ENCODE measurements at places on chromosomes 3 and 15. TPM values are rescaled to one million over a fixed set of nuclear protein-coding genes. Genes with fewer than 3 reads are reported as not detected.

- no peak for DNase-seq
Measured at GRCh38 chr3:128188326-128188725, 35.0 kb downstream of the EEFSEC start.

DNA sequence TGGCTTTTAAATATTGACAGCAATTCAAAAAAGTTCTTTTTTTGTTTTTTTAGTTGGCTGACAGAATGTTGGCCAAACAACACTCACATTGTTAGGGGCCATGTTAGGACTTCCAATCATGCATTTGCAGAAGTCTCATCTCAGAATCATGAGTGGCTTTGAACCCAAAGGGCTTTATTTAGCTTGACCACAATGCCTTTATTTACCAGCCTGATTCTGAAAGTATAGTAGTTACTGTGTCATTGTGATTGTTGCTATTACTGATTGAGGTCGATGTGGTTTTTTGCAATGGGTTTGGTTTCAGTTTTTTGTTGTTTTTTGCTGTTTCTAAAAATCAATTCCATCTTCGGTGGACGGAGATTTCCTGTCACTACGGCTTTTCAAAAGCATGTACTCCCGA is 7.2 kb downstream of the GLDN start:
- DNase-seq: no peak

- no peak for DNase-seq
Measured at GRCh38 chr3:114506591-114507300, 212.9 kb downstream of the TIGIT start.

C2CD4A gene
- 0.34 TPM for total RNA-seq

DNA sequence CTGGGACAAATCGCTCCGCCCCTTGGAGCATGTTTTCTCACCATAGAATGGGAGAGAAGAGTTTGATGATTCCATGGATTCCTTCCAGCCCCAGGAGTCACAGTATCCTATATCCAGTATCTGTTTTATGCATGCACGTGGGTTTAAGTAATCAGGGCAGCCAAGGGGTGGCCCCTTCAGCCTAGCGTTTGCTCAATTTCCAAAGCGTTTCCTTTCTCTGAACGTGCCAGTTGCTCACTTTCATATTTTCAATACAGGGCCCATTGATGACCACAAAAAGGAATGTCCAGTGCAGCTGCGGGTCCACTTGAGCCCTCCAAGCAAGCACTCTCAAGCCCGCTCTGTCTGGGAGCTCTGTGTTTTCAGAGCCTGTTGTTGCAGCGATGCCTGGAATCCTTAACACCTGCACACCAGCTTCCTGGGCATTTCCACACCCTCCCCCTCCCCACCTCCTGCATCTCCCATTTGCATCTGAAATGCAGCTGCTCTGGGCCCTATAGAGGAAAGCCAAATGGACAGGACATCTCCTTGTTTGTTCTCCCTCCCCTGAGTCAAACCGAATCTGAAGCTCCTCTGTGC is 164.3 kb upstream of the LPP start:
- no peak for DNase-seq

DNA sequence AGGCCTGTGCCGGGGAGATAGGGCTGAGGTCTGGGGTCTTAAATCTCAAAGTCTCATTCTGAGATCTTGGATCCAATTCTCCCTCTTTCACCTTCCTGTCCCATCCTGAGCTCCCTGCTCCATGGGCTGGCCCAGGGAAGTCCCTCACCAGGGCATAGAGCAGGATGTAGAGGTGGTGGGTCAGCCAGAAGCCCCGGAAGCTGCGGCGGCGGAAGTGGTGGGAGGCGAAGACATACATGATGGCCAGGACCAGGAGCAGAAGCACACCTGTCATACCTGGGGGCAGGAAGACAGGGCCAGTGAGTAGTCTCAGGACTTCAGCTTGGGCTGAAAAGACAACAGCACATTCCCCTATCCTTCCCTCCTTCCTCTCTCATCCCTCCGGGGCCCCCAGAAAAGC is 16.5 kb downstream of the DUOX2 start:
- no peak for DNase-seq

CORO2B gene
- 4.4 TPM for total RNA-seq

- DNase-seq: no peak
Measured at GRCh38 chr3:30675774-30676173, 69.4 kb downstream of the TGFBR2 start.

HRG gene
- not detected for total RNA-seq

DNA sequence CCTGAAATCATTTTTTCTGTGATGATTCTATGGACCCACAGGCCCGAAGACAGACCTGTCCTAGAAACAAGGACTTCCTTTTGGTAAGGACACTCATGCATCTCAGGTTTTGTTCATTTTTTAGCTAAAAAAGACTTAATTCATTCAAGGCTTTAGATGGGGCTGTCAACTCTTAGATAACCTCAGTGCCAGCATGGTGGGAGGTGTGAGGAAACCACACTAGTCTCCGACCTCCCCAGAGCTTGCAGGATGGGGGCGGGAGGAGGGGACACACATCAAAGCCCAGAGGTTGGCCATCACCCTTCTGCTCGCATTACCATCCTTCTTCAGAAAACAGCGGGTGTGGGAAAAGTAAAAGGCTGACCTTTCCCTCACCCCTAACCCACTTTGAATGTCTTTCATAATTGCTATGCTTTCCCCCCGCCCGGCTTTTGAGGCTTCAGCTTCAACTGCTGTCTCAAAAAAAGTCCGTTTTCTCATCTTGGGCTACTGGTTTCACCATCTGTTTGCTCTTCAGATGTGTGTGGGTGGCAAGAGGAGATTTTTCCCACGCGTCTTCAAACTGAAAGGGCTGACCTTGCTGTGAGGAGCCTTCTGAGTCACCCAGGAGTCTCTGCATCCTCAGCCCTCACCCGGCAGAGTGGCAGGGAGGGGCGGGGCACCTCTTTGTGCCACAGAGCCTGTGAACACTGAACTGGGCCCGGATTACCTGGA is 27.6 kb upstream of the CXCR6 start:
- DNase-seq: peak; percentile 1

DAZL gene
- total RNA-seq: not detected

TM6SF1 gene
- total RNA-seq: 1.8 TPM

SLC22A13 gene
- 1.1 TPM for total RNA-seq

GRCh38 chr3:195133462-195133861 is 137.5 kb downstream of the XXYLT1 start:
- DNase-seq: no peak

ARF4 gene
- 82.2 TPM for total RNA-seq

GRCh38 chr3:27883266-27883665 is 161.1 kb upstream of the EOMES start:
- DNase-seq: no peak

- no peak for DNase-seq
Measured at GRCh38 chr3:32968920-32969389, 17.5 kb downstream of the CCR4 start.

SYNPR gene
- total RNA-seq: 17.6 TPM

All from A673 (cell line).